Activated CD4-positive, alpha-beta memory T cell treated with anti-CD3 and anti-CD28 coated beads for 36 hours (primary cell): ENCODE measurements at places on chromosomes 7 and 10. TPM values are rescaled to one million over a fixed set of nuclear protein-coding genes. Genes with fewer than 3 reads are reported as not detected.

DNA sequence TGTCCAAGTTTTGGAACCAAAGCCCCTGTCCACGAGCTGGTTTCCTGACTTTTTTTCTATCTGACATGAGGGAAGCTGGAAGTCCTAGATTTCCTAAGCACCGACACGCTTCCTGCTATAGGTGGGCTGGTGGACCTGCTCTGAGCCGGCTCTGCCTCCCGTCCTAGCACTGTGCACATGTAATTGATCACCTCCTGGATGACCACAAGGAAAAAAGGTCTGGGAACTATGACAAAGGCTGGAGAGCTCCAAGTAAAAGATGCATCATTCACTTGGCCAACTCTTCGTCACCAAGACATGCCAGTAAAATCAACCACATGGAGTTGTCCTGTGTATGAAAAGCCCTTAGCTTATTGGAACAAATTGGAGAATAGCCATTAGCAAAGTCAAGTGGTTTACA, 104.8 kb downstream of the ITIH5 start:
- DNase-seq: no peak

GRCh38 chr7:4267341-4268039, 414.6 kb upstream of the FOXK1 start:
- DNase-seq: no peak

DNA sequence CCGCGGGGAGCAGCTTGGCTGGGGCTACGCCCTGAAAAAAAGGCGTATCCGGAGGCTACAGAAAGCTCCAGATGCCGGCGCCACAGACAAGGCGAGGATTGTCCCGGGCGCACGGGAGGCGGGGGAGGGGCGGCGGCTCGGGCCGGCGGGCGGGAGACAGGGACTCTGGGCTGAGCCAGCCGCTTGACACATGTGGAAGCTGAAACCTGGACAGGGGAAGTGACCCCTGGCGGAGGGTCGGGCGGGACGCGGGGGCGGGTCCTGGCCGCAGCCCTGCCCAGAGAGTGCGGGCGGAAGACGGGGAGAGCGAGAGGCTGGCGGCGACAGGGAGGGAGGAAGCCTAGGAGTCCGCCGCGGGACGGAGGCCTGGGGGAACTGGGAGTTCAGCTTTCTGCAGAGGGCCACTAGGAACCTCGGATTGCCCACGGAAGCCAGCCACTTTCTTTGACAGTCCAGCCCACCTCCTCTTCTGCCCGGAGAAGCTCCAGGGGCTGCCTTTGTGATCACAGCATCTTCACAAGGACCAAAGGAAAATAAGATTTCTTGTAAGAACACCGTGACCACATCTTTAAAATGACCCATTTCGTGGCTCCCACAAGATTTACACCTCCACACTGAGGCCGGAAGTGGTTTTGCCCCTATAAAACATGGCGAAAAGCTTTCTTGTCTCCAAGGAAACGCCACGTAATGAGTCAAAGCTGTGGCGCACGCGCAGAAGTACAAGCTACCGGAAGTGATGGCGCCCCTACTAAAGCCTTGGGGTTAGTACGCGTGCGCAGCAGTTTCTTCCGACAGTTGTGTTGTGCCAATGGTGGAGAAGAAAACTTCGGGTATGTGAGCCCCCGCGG, at the start of the genes PLOD3 and ZNHIT1:
PLOD3 (minus strand) TSS at position 194 of the 848 bp plus-strand sequence. CDS start 307 bp downstream, outside the sequence.
ZNHIT1 (plus strand) TSS at position 778 of the 848 bp plus-strand sequence; CDS start at position 809, 31 bp downstream.
- DNase-seq: peak; percentile 98

NPFFR1 gene
- total RNA-seq: 0.02 TPM

LRMDA gene
- total RNA-seq: not detected

TMEM213 gene
- total RNA-seq: 0.19 TPM
